ENCODE measurements at places on chromosomes 6 and 20.
A peak's percentile ranks its signal among the peaks of the same experiment; 100 is the strongest.

- DNase-seq, result no peak
Observed at GRCh38 chr20:46031014-46031569, 2.1 kb downstream of the SLC12A5 start.

- DNase-seq, result no peak
Observed at GRCh38 chr6:160730911-160731310, 28.9 kb downstream of the PLG start.

DNA sequence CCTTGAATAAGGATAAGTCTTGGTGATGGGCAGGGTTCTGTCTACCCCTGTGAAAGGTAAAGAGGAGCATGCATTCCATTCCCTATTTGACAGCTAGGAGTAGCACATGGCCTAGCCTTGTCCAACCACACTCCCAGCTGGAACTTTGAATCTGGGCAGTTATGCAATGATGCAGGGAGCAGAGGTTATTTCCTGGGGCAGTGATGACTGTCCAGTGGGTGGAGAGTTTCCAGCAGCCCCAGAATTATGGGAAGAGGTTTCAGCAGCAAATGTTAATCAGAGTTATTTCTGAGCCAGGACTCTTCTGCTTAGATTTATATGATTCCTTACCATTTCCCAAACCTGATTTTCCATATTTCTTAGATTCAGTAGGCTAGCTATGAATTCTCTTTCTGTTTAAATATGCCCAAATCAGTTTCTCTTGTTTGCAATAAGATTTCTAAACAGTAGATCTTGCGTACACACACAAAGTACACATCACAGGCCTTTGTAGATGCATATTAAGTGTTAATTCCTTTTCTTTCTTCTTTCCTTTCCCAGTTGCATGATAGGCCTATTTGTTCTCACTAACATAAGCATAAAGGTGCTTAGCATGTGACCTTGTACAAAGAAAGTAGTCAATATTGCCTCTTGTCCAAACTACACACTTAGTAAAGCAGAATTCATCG lies 17.3 kb upstream of the TXLNB start:
- no peak for DNase-seq

GRCh38 chr20:16615199-16615598 lies 42.0 kb upstream of the KIF16B start:
- no peak for DNase-seq

GRCh38 chr6:20402342-20403069 lies 827 bp downstream of the E2F3 start:
- peak; percentile 77 for DNase-seq

DNA sequence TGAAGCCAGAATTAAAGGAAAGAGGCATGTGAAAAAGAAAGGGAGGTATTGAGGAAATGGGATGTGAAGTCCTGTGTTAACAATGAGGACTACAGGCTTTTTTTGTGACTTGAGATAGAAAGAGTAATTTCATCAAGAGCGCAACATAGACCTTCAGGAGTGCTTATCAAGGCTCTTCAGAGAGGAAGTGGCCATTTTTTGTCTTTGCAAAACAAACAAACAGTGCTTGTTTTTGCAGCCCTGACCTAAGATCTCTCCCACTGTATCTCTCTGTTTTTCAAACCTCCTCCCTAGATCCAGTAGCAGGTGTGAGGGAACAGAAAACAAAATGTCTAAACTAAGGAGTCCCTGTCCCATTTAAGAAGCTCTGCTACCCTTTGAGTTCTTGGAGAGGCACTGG lies 710.3 kb upstream of the MARCKS start:
- no peak for DNase-seq

GRCh38 chr20:46690219-46691106 lies 1.2 kb upstream of the TP53RK start:
- no peak for DNase-seq

DNA sequence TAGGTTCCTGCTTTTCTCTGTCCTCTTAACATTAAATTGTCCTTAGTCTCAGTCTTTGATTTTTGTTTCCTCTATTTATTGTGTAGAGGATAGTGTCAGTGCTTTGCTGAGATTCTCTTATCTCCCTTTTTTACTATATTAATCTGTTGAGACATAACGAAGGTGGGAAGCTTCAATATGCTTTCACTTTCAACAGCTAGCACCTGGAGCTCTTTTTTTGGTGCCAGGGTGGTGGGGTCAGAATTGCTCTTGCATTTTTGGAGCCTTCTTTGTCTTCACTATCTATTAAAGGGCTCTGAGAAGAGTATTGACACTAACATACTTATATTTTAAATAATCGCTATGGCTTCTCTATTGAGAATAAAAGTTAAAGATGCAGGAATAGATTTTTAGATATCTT lies 97.1 kb upstream of the EPHA7 start:
- DNase-seq, result no peak

DNA sequence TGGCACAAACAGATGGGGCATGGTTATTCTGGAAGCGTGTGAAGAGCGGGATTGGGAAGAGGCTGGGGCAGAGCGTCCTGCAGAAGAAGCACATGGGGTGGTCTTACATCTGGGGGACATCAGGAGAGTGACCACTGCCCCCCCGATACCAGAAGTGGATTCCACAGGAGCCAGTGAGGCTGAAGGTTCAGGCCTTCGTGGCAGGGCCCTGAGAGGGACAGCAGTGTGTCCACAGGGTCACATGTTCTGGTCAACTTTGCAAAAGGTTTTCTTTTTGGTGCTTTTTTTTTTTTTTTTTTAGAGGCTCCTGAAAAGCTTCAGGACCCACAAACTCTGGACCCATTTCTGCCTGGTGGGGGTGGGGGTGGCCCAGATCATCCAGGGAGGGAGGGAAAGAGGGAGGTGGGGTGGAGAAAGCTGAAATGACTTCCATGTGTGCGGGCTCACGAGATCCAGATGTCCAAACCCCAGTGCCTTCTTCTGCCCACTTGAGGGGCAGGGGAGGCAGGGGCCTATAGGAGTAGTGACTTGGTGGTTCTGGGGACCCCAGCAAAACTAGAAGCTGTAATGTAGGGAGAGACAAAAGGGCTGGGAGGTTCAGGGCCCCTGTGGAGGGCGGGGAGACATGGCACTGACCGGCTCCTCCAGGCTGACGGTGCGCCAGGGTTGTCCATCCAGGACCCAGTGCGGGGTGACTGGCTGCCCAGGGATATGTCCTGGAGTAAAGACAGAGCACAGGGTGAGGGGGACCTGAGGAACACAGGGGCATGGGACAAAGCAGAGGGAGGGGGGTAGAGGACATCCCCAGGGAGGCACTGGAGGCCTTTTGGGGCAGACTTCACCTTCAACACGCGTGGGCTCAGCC lies 2.7 kb downstream of the ADAM33 start:
- DNase-seq, result no peak

GRCh38 chr20:5136096-5136495 lies 9.3 kb downstream of the CDS2 start:
- DNase-seq, result no peak

DNA sequence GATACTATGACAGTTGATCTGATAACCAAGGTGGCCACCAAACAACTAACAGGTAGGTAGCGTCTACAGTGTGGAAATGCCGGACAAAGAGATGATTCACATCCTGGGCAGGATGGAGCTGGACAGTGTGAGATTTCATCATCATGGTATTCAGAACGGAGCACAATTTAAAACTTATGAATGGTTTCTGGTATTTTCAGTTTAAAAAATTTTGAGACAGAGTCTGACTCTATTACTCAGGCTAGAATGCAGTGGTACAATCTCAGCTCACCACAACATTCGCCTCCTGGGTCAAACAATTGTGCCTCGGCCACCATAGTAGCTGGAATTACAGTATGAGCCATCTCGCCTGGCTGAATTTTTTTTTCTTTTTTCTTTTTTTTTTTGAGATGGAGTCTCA lies 43.8 kb downstream of the CEP57L1 start:
- DNase-seq, result no peak

DNA sequence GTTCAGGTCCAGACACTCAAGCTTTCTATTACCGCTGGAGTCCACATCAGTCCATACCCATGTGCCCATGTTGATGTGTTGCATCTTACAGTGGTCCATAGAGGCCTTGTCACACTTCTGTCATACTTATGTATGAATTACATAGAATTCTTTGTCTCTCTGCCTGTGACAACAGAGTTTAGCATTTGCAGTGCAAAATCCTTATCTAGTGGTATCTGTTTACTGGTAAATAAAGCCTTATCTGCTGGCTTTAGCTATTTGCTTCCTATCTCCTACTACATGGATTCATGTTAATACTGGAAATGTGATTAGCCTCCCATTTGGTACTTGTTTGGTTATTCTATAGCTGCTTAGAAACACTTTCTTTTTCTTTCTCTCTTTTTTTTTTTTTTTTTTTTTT lies 49.8 kb downstream of the TFAP2B start:
- DNase-seq, result no peak

DNA sequence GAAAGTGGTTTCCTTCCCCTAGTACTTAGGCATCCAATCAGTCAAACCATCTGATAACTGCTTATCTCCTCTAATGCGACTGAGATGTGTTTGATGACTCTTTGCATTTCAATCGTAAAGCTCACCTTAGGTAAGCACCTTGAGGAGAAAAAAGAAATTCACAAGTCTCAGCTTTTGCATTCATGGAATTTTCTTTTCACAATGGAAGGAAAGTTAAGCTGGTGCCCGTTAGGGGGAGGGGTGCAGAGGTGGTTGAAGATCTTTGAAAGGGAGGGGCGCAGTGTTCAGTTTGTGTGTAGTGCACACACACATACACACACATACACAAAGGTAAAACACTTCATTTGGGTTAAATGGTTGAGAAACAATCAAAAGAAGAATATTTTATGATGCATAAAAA lies 87.1 kb upstream of the SALL4 start:
- DNase-seq, result no peak

DNA sequence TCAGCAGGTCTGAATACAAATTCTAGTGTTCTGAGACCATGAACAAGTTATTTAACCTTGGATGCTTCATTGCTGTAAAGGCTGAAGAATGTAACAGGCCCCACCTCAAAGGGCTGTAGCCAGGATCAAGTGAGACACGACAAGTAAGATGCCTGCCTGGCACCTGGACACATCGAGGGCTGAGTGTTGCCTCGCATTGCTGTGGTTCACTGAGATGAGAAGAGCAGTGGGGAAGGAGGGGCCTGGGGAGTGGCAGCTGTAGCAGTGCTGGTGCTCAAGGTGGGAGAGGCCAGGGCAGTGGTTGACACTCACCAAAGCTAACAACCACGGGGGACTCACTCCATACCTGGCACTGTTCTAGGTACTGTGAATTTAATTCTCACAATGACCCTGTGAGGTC lies 187.8 kb downstream of the KIF16B start:
- no peak for DNase-seq

GRCh38 chr20:56360908-56361205 lies 2.1 kb downstream of the FAM210B start:
- DNase-seq, result no peak

DNA sequence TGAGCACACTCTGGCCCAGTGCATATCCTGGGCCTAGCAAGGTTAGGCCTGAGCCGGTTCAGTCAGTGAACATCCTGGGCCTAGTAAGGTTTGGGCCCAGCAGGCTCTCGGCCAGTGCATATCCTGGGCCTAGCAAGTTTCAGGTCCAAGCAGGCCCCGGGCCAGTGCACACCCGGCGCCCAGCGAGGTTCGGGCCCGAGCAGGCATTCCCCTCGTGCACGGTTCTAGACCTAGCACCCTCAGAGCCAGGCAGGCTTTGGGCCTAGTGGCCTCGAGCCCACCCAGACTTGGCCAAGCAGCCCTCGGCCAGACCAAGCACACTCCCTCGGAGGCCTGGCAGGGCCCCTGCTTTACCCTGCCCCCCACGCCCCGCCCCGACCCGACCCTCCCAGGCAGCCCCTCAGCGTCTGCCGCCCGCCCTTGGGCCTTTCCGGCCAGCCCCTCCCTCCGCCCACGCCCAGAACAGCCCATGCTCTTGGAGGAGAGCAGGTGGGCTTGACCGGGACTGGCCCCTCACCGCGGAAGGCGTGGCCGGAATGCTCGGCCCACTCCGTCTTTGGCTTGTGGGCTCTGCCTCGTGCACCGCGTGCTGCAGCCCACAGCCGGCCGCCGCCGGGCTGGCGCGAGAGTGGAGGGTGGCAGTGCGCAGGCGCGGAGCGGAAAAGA lies at the start of gene CTCFL:
Gene CTCFL, minus strand, starts transcription at position 630 of the 666 bp plus-strand sequence. CDS start 935 bp downstream, outside the sequence.
- no peak for DNase-seq

DNA sequence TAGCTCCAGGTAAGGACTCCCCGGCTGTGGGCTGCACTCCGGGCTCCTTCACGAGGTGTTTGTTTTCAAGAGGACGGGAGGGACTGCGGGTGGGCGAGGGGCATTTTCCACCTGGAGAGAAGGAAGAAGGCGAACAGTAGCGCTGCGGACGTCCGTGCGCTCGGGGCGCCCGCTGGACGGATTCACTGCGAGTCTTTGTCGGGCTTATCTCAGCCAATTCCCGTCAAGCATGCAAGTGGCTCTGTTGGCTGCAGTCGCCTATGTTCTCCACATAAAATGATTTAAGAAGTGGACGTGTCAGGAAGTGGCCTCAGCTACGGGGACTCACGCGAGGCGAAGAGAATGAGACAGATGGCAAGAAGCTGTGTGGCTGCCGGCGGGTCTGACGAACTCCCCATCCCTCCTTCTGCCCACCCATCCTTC lies 332 bp downstream of the GRIK2 start:
- no peak for DNase-seq

DNA sequence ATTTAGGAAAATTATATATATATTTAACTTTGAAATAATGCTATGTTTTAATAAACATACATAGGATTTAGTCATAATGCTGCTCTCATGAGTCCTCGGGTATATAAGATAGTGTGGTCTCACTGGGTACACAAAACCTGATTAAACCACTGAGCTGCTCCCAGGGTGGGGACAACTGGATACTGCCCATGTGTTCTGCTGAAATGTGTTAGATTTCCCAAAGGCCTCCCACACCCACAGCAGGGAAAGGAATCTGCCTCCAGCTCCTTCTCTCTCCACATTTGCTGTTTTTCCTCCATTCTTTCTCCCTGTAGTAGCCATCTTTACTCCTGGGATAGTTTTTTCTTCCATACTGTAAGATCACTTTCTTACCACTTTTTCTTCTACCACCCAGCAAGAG lies 69.2 kb upstream of the TRAF3IP2 start:
- no peak for DNase-seq

GRCh38 chr6:11596640-11597237 lies 59.2 kb downstream of the TMEM170B start:
- DNase-seq, result no peak

GRCh38 chr6:163392533-163392932 lies 22.0 kb upstream of the QKI start:
- no peak for DNase-seq

DNA sequence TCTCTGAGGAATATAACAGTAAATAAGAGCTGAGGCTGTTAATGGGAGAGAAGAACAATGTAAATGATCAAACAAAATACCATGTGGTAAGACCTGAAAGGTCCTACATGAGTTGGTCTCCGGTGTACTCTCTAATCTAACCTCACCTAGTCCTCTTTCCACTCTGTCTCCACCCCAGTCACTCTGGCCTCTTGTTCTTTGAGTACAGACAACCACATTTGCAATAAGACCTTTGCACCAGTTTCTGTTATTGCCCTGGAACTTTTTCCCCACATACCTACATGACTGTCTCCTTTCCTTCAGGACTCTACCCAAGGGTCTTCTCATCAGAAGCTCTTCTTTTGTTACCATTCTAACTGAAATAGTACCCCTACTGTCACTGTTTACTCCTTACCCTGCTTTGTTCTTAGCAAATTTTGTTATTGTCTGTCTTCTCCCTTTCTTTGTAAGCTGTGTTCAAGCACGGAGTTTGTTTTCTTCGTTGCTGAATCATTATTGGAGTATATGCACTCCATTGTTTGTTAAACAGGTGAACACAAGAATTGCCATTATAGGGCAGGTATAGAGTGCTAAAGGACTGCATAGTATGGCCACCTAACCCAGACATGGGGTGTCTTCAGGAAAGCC lies 37.3 kb downstream of the MAPK14 start:
- DNase-seq, result no peak

GRCh38 chr6:30219244-30219643 lies 6.0 kb upstream of the TRIM26 start:
- no peak for DNase-seq
